Bronchial epithelial cell (primary cell): ENCODE measurements at places on chromosomes 11 and 22. TPM values are rescaled to one million over a fixed set of nuclear protein-coding genes. Genes with fewer than 3 reads are reported as not detected.

DNA sequence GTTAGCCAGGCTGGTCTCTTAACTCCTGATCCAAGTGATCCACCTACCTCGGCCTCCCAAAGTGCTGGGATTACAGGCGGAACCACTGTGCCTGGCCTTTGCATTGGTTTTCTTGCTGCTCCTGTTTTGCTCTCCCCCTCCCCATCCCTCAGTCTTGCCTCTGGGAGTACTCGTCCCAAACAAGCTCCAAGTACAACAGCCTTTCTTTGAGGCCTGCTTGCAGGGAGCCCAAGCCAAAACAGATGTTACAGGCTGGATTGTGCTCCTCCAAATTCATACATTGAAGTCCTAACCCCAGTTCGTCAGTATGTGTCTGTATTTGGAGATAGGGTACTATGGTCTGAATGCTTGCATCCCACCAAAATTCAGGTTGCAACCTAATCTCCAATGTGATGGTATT lies 8.6 kb downstream of the IGLL1 start:
- no peak for DNase-seq

DNA sequence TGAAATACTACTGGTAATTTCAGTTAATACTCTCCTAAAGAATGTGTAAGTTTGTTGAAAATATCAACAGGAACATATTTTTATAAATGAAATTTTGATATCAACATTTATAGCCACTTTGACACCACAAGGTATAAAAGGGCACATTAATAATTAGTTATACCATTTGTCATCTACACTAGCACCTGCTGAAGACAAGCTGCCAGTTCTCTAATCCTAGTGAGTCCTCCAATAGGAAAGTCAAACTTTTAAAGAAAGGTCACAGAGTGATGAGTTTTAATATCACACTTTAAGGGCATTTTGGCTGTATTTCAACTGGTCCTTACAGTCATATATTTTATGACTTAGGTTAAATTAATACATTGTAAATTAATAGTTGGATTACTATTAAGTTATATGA lies 52.3 kb downstream of the APOL5 start:
- no peak for DNase-seq

SYNGR1 gene
- total RNA-seq: 0.26 and 2.0 TPM in 2 replicates

EHD1 gene
- total RNA-seq: 32.9 and 40.7 TPM in 2 replicates

DNA sequence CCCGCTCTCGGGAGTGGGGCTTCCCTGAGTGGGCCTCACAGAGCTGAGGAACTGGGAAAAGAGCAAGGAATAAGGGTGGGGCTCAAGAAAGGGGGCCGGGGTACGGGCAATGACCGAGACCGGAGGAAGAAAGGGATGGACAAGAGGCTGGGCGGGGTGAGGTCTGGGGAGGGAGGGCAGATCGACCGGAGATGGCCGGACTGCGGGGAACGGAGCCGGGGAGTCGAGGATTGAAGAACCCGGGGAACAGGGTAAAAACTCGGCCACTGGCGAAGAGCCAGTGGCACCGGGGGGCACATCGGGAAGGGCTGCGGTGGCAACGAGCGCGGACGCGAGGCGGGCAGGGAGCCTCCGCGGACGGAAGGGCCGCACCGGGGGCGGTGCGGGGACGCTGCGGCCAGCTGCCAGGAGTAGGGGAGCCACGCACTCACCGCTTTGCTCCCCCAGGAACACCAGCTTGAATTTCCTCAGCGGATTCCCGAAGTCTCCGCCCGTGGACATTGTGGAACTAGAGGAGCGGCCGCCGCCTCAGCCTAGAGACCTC lies 667 bp downstream of the RAB6A start:
- no peak for DNase-seq

GRCh38 chr11:103928040-103928801 lies 108.2 kb upstream of the DDI1 start:
- DNase-seq: no peak

DNA sequence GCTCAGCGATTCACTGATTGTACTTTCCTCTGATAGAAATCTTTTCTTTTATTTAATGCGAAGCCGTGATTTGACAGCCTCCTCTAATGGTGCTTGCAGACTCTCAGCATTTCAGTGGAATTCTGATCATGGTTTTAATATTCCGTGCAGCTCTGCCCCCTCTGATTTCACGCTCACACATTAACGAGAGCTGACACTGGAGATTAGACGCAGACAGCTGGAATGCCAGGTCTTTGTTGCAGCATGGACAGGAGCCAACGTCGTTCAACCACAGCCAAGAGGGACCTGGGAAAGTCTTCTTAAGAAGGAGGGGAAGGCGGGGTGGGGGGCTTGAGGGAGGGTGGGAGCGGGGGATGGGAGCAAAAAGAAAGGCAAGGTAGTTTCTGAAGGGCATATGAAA lies 186.4 kb downstream of the BLID start:
- peak; percentile 34 for DNase-seq

DNA sequence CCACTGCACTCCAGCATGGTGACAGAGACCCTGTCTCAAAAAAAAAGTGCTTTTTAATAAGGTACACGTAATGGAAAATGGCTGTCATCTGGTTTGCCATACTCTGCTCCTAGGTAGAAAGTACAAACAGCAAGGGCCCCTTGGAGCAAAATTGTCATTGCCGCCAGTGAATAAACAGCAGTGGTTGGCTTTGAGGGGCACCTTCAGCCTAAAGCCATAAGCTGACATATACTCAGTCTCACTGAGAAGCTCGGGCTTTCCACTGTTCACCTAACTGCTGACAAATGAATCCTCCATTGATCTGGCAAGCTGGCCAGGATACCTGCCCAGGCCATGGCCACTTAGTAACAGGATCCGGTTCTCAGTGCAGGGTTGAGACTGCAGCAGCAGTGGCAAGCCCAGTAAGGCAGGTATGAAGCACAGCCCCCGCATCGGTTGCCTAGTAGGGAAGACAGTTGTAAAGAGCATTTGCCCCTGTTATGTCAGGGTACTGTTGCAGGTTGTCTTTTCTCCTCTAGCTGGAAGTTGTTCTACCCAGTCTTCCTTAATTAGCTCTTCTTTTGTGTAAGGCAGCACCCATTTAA lies 38.8 kb downstream of the MARK2 start:
- no peak for DNase-seq

DNA sequence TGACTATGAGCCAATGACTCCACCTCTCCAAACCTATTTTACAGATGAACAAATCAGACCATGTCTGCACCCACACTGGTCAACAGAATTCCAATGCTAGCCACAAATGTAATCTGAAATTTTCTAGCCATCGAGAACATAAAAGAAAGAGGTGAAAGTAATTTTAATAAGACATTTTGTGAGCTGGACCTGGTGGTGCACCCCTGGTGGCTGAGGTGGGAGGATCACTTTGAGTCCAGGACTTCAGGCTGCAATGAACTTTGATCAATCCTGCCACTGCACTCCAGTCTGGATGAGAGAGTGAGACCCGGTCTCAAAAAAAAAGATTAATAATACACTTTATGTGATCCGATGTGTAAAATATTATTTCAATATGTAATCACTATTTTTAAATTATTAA lies 9.4 kb upstream of the RNF185 start:
- no peak for DNase-seq

DNA sequence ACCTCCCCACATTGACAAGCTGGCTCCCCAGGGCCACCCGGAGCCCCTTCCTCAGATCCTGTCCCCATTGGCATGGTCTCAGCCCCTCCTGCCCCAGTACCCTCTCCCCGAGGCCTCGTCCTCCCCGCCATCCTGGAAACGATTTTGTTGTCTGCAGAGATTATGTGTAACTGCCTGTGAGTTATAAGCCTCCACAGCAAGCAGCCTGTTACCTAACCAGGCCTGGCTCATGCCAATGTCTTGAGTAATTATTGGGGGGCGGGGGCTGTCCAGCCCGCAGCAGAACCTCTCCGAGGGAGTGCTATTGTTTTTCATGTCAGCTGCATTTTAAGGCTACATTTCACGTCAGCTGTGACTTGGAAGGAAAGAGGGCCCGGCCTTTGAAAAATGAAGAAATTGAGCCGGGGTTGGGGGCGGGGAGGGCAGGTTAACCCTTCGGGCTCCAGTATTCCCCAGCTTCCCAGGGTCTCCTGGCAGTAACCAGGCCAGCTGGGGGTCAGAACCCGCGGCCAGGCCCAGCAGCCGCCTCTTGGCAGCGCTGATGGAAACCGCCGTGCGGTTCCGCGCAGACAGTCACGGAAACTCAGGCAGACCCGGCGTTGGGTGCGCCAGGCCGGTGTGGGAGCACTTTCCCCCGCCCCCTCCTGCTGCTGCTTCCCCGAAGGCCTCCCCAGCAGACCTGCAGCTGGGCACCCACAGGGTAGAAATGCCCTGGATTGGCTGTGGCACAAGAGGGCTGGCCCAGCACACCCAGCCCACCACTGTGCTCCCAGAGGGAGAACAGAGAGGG lies 59.5 kb downstream of the CDKN1C start:
- DNase-seq: peak; percentile 85
